WTC11 (cell line): ENCODE measurements at places on chromosomes 11 and 22. TPM values are rescaled to one million over a fixed set of nuclear protein-coding genes. Genes with fewer than 3 reads are reported as not detected.

The CCDC116 gene
- 0.14 to 0.57 TPM (median 0.27 TPM) in 3 replicates for total RNA-seq

The GAB2 gene
- 8.5 to 10.6 TPM (median 9.7 TPM) in 3 replicates for total RNA-seq

The OR52R1 gene
- total RNA-seq, result not detected in 3 replicates

The OR9I1 gene
- total RNA-seq, result not detected in 3 replicates

The SLC25A45 gene
- total RNA-seq, result 1.5 to 2.5 TPM (median 1.7 TPM) in 3 replicates

DNA sequence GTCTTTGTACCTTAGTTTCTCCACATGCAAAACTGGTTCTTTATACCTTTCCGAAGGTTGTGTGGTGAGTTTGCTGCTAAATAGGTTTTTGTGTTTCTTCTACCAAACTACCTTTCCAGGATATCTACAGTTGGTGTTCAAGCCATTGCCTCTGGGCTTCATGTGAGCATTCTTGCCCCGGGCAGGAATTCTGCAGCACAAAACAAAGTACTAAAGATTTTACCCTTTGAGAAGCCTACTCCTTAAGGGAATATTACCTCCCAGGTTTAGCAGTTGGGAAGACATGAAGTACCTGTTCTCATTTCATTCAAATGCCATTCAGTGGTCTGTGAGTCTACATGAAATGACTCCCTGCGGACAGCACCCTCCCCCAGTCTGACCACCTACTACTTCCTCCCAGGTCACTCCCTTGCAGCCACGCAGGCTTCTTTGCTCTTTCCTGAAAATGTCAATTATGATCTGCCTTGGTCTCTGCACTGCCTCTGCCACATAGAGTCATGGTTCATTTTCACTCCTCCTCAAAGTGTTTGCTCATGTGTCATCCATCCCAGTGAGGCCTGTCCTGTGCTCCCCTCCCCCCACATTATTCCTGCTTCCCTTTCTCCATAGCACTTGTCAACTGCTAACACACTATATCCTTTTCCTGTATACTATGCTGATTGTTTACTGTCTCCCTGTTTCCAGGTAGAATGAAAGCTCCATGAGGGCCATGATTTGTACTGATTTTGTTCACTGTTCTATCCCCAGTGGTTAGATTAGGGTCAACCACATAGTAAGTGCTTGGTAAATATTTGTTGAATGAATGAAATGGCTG, 36.9 kb downstream of the PACS1 start:
- H3K4me3 ChIP-seq, result no peak overlapping the region
- no peaks in the 10 kb centered on the region for H3K36me3 ChIP-seq
- H3K27me3 ChIP-seq, result no peaks in the 10 kb centered on the region
- H3K27ac ChIP-seq, result peak overlapping the region; percentile 66
- peaks cover 29% of the 10 kb centered on the region for H3K4me1 ChIP-seq
- DNase-seq, result no peak

- H3K36me3 ChIP-seq, result no peaks in the 10 kb centered on the region
- H3K27ac ChIP-seq, result no peak overlapping the region
- no peak overlapping the region for H3K4me3 ChIP-seq
- H3K4me1 ChIP-seq, result no peaks in the 10 kb centered on the region
- peaks cover 5% of the 10 kb centered on the region for H3K27me3 ChIP-seq
Measured at GRCh38 chr11:60858731-60859464, 3.1 kb upstream of the PTGDR2 start.

GRCh38 chr22:37328017-37328416, 45.7 kb downstream of the CYTH4 start:
- H3K27ac ChIP-seq, result no peak overlapping the region
- peaks cover 51% of the 10 kb centered on the region for H3K27me3 ChIP-seq
- peaks cover 32% of the 10 kb centered on the region for H3K4me1 ChIP-seq
- H3K4me3 ChIP-seq, result no peak overlapping the region

DNA sequence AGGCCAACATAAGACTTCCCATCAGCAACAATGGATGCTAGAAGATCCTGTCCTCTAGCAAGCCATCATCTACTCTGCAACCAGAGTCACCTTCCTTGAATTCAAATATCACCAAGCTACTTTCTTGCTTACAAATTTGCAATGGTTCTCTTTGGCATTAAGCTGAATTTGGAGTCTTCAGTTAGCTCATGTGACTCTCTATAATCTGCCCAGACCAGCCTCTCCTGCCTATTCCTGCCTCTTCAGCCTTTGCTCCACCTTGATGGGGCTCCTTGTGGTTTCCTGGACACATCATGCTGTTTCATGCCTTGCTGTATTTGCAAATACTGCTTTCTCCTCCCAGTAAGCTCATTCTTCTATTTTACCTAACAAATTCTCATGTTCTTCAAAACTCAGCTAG, 82.3 kb downstream of the RASSF10 start:
- peaks cover 7% of the 10 kb centered on the region for H3K27me3 ChIP-seq
- DNase-seq, result no peak
- peaks cover 10% of the 10 kb centered on the region for H3K4me1 ChIP-seq
- H3K4me3 ChIP-seq, result no peak overlapping the region
- H3K27ac ChIP-seq, result no peak overlapping the region
- peaks cover 4% of the 10 kb centered on the region; the same call in 1 of the 2 replicates for H3K36me3 ChIP-seq
